AG04450 (cell line): ENCODE measurements at places on chromosomes 12 and 14. TPM values are rescaled to one million over a fixed set of nuclear protein-coding genes. Genes with fewer than 3 reads are reported as not detected.

DNA sequence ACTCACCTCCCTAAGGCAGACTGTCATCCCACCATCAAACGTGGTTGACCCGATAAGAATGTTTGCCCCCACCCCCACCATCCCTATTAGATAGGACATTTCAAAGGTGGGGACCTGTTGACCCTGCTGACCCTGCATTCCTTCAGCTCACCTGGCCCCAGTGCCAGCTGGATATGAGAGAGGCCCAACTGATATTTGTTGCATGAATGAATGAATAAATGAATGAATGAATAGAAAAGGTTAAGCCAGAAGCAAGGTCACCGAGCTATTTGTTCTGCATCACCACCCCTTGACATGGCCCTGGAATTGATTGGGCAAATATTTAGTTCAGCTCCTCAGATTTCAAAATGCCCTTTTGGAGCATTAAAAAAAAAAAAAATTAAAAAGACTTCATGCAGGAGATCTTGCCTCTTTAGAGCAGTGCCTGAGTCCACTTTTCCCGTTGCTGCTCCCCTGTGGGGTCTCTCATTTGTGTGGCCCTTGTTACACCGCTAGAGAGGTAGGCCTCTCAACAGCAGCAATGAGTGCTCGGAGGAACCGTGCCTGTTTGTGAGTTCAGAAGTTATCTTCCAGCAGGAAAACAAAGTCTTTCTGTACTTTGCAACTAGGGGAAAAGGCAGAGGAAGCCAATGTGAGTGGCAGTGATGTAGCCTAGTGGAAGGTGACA is 8.5 kb upstream of the SERPINA5 start:
- DNase-seq: no peak

DNA sequence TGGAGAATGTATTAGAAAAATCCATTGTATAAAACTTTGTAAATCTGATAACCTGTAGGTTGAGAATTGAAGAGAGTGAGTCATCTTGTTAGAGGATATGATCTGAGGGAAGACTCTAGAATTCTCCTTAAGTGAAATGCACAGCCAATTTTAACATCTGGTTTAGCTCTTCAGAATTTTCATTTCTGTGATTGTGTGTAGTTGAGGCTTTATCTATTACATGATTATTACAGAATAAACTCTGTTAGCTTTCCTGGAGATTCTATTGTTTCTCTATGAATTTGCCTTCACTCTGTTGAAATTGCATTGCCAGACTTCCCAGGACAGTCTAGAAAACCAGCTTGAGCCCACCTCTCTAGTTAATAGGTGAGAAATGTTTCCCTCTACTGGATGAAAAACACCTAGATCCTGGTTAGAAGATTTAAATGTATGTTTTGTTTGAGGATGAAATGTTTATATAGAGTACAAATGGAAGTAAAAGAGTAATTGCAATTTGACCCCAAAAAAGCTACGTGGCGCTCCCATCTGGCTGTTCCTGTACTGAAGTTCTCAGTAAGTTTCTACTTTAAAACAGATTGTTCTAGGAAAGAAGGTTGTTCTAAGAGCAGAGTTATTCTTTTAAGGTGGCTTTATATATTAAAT is 2.9 kb downstream of the NUDT4 start:
- DNase-seq: no peak

DNA sequence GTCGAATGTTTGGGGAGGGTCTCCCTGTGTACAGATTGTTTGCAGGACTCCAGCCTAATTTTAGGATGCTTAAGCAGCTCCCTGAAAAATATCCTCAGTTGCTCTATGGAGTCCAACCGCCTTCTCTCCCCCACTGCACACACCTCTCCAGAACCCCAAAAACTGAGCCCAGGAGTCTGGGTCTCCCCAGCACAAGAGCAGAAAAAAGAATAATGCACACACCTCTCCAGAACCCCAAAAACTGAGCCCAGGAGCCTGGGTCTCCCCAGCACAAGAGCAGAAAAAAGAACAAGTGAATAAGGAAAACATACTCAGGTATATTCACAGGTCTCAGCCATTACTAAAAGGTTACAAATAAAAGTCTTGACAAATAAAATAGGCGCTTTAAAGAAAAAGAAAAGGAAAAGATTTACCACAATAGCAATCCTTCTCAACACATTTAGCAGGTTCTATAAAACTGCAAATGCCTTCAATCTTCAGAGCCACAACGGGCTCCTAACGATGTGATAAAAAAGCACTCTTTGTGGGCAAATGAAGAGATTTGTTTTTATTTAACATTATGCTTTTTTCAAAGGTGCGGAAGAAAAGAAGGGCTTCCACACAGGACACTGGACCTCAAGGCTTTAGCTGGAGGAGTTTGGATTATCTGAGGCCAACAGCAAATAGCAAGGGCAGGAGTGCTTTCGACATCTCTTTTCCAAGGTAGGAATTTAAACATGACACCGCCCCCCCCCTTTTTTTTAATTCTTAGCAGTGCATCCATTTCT is 8.2 kb downstream of the BCL11B start:
- no peak for DNase-seq

DNA sequence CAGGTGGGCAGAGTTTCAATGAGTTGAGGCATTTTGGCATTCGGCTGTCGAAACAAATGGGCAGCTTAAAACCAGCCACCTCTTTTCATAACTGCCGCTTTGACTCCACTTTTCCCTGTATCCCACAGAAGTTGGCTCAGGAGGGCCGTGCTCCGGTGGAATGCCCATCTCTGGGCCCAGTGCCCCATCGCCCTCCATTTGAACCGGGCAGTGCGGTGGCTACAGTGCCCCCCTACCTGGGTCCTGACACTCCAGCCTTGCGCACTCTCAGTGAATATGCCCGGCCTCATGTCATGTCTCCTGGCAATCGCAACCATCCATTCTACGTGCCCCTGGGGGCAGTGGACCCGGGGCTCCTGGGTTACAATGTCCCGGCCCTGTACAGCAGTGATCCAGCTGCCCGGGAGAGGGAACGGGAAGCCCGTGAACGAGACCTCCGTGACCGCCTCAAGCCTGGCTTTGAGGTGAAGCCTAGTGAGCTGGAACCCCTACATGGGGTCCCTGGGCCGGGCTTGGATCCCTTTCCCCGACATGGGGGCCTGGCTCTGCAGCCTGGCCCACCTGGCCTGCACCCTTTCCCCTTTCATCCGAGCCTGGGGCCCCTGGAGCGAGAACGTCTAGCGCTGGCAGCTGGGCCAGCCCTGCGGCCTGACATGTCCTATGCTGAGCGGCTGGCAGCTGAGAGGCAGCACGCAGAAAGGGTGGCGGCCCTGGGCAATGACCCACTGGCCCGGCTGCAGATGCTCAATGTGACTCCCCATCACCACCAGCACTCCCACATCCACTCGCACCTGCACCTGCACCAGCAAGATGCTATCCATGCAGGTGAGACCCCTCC is 5.0 kb upstream of the RNU7-1 start:
- no peak for DNase-seq

DNA sequence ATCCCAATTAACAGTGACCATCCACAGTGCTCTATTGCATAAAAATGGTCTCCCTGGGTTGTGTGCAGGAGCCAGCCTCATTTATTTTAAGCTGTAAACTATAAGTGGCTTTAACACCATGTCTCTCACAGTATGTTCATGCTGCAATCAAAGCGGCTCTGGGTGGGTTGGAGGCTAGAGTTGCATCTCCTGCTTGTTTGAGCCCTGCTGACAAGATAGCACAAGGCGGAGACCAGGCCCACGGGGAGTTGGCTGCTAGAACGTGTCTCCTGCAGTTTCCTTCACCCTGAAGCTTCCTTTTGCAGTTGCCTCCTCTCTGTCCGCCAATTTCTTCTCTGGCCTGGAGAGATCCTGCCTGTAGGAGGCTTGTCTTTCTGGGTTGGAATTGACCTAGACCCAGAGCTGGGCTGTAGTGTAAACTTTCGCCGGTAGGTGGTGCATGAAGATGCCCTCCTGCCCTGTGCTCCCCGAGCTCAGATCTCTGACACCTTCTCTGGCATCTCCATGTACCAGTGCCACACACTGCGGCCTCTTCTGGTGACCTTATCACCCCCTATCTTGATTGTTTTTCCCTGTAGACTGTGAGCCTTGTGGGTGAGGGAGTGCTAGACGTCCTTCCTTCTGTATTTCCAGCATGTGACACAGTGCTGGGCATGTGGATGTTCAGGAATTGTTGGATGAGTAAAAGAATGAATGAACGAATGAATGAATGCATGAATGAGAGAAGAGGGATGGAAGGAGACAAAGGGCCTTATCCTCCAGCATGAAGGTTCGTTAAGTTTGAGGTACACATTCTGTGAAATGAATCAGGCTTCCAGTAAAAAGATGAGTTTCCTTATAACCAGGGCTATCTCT is 10.4 kb downstream of the OTUB2 start:
- peak; percentile 34 for DNase-seq

GRCh38 chr14:72516936-72517700 is 376.8 kb downstream of the DPF3 start:
- DNase-seq: peak; percentile 77

DNA sequence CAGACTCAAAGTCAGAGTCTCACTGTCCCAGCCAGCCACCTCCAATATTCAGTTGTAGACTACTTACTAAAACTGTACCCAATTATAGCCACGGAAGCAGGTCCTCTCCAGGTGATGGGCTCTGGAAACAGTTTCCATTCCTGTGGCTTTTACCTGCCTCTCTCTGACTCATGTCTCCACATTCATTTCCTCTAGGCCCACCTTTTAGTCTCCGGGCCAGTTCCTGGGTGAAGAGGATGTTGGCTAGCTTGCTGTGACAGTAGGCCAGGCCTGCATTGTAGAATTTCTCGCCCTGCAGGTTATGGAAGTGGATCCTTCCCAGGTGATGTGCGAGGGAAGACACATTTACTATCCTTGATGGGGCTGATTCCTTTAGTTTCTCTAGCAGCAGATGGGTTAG is 5.6 kb downstream of the RDH11 start:
- no peak for DNase-seq

DNA sequence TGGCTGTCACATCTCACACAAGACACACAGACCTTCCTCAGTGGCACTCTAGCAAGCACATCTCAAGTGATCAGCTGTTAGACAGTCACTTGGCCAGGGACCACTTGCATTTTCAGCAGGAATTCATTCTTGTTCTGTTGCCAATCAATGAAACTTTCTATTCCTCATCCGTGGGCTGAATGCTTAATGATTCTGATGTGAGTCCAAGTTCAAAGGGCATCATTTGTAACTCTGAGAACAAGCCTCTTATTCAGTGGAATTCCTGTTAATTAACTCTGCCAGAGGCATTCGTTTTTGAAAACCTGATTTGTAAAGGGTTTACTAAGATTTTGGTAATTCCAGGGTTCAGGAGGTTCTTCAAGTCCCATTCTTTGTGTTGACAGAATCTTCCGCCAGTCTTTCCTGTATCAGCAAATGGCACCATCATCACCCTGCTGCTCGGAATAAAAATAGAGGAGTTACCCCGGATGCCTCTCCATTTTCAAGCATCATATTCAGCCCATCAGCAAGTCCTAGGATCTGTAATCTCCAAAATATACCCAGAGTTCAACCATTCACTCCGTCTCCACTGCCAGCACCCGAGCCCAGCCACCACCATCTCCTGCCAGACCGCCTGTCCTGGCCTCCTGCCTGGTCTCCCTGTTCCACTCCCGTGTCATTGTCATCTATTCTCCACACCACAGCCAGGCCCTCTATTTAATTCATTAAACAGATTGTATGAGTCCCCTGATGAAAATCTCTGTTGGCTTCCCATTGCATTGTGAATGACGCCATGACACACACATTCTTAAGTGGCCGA is 473.4 kb downstream of the AACS start:
- no peak for DNase-seq

DNA sequence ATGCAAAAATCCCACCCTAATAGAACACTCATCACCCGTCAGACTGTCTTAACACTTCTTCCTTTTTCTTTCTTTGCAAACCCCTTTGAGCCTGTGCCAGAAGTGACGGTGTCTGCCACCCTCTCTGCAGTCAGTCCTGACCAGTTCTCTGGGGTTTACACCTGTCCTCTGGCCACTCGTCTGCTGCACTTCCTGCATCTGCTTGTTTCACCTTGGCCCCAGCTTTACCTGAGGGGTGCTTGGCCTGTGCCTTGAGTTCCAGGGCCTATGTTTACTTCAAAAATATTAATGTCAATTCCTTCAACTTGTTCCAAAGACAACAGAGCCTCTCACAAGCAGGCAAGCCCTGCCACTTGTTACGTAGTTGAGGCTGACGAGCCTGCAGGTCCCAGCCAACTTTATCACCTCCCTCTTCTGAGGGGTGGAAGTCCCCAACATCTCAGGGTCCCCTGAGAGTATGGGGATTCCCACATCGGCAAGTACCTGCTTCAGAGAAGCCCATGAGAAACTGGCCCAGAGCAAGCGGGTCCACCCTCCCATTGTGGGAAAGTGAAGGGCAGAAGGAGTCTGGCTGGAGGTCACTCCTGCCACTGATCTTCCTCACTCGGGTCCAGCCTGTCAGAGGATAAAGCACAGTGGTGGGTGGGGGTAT is 205.4 kb downstream of the DAD1 start:
- no peak for DNase-seq

GRCh38 chr14:22685467-22685866 is 41.3 kb upstream of the OR6J1 start:
- no peak for DNase-seq

DNA sequence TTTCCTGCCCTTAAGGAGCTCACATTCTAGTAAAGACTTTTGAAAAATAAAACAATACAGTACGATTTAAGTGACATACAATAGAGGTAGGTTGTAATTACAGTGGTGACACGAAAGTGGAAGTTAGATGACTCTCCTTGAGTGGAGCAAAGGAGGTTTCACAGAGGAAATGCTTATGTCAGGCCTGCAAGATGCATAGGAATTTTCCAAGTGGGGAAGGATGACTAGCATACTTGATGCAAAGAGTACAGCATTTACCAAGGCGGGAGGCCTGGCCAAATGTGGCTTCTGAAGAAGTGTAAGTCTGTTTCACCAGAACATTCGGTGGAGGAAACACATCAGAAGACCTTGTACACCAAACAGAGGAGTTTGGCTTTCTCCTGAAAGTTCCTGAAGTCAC is 55.2 kb downstream of the ERO1A start:
- no peak for DNase-seq

RHOJ gene
- 62.7 and 71.4 TPM in 2 replicates for polyA plus RNA-seq

CHGA gene
- polyA plus RNA-seq: not detected in 2 replicates

DERA gene
- polyA plus RNA-seq: 32.5 and 44.3 TPM in 2 replicates

GUCY2C gene
- not detected in 2 replicates for polyA plus RNA-seq
